ENCODE measurements at places on chromosomes 5 and 9.

- no peak for DNase-seq
Measured at GRCh38 chr5:168672888-168673287, 93.7 kb upstream of the PANK3 start.

GRCh38 chr5:14144586-14145434, 1.7 kb downstream of the TRIO start:
- DNase-seq = peak; percentile 41

DNA sequence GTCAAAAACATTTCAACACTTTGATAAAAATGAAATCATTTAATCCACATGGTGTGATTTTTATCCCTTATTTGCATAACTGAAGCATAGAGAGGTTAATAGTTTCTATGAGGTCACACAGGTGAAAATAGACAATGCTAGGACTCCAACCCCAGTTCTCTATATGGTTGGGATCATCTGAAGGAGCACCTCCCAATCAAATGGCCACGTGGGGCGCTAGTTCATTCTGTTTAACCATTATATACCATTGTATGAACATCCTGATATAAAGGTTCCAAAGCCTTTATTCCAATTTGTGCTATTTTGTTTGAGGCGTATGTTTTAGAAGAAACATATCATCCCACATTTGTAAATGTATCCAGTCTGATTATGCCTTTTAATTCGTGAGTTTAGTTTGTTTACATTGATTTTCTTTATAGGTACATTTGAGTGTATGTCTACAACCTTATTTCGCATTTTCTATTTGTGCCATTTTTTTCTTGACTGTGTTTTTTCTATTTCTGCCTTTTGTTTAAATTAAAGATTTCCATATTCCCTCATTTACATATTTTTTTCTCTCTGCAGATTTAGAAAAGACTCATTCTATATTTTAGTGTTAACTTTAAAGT, 1092.0 kb downstream of the MAT2B start:
- DNase-seq = no peak

DNA sequence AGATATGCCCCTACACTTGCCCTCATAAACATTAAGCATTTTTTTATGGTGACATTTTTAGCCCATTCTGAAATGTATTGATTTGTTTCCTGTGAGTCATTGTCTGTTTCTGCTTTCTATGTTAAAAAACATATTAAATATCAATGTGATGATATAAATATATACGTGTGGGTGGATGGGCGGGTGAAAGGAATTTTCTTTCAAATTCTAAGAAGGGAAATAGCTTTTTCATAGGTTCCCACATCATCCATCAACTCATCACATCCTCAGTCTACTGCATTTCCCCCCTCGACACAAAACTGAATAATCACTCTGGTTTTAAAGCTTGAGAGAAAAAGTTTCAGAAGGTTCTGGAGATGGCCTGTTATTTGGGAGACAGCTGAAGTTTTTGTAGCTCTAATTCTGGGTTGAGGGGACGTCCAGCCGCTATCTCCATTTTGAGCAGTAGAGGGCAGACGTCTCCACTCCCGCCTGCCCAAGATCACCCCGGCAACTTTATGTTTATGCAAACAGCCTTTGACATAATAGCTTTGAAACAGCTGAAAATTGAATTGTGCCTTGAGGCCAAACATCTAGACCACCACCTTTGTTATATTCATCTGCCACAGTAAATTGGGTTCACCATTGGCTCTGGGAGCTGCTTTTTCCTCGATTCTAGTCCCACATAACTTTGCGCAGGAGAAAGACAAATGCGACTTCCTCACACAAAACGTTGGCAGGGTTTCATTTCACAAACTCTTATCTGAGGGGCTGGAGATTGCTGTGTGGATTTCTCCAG, 216.2 kb upstream of the CLINT1 start:
- DNase-seq = no peak

- no peak for DNase-seq
Measured at GRCh38 chr9:108865037-108865436, 3.0 kb downstream of the ACTL7A start.

DNA sequence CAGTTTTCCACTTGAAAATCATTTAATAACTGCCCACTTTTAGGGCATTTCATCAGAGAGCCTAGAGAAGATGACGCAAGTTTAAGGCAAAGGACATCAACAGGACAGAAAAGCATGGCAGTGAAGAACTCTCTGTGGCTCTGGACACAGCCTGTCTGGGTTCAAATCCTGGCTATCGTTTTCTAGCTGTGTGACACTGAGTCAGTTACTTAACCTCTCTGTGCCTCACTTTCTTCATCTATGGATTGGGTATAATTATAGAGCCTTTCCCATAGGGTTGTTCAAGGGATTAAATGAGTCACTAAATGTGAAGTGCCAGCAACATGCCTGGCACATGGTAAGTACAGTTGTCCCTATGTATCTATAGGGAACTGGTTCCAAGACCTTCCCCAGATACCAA, 6.7 kb downstream of the MYO10 start:
- DNase-seq = no peak

GRCh38 chr9:129665389-129665775, at the start of gene PRRX2:
Gene PRRX2 (plus strand): TSS chr9:129665647. CDS start chr9:129665868, 221 bp downstream.
- DNase-seq = no peak

DNA sequence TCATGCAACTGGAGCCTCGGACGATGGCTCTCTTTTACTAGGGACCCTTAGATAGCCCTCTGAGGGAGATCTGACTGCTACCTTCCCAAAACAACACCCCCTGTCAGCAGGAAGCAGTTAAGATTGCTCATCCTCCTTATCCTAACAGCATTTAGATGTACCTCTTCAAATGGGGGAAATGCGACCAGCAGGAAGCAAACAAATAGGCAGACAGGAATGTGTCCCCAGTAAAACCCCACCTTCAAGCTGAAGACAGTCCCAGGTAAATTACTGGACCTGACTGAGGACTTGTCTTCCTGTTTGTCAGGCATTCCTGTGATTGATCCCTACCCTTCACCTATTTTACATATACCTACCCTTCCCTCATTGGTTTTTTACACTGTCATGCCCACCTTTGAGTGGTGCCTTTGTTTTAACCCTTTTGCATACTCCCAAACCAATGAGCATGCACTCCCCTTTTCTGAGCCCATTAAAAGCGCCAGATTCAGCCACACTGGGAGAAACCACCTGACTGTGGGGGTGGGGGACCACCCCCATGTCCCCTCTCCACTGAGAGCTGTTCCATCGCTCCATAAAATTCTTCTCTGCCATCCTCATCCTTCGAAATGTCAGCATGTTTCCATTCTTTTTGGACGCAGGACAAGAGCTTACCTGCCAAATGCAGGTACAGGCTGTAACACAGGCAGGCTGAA, 954.0 kb upstream of the CDH6 start:
- no peak for DNase-seq

DNA sequence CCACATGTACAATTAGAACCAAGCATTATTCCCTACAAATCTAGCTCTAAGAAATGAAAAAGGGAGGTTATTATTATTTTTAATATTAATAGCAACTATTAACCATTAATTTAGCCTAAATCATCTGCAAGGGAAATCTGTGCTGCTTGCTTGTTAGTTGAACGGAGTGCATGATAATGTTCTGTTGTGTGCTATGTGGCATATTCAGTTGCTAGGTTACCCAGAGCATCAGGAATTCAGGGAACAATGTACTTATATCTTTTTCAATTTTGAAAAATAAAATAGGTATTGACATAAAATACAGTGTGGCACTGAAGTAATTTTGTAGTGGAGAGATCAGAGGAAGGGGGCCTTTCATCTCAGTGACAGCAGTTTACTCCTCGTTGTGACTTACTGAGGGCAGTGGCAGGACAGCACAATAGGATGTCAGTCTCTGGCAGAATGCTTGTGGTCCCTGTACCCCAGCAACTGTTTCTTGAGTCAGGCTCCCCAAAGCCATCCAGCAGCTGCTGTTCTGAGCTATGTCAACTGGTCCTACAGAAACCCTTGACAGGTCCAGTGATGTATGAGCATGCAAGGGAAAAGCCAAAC, 173.6 kb downstream of the TMEM161B start:
- no peak for DNase-seq

- no peak for DNase-seq
Measured at GRCh38 chr9:133958756-133959155, 33.4 kb downstream of the VAV2 start.

GRCh38 chr9:89706086-89706485, 101.3 kb downstream of the GADD45G start:
- no peak for DNase-seq

DNA sequence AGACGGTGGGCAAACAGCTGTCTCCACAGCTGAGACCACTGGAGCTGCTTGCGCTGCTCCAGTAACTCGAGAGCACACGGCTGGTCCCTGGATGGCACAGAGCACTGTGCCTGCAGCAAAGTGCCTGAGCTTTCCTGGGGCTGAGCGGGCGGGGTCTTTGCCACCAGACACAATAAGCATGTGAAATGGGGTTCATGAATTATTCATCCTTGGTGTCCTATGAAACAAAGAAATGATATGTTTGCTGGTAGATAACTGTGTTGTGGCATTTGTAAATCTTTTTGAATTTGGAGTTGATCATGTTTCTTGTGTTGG, 151.7 kb upstream of the MPDZ start:
- DNase-seq = peak; percentile 16

DNA sequence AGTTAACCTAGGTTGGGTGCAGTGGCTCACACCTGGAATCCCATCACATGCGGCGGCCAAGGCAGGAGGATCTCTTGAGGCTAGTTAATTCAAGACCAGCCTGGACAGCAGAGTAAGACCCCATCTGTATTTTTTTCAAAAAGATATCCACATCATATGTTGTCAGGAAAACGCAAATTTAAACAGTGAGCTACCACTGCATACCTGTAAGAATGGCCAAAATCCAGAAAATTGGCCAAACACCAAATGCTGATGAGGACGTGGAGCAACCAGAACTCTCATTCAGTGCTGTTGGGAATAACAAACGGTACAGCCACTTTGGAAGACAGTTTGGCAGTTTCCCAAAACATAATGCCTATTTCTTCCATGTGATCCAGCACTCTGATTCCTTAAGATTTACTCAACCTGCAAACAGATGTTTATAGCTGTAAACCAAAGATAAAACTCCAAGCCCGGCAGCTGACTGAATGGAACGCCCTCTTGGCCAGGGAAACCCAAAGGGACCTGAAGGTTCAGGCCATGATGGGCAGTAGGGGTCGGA, 12.4 kb downstream of the CEL start:
- DNase-seq = no peak

GRCh38 chr9:101119206-101119819, 90.8 kb downstream of the PLPPR1 start:
- DNase-seq = no peak

Data from amygdala (tissue), 56 donors.